ENCODE measurements at places on chromosomes 11 and 22.

DNA sequence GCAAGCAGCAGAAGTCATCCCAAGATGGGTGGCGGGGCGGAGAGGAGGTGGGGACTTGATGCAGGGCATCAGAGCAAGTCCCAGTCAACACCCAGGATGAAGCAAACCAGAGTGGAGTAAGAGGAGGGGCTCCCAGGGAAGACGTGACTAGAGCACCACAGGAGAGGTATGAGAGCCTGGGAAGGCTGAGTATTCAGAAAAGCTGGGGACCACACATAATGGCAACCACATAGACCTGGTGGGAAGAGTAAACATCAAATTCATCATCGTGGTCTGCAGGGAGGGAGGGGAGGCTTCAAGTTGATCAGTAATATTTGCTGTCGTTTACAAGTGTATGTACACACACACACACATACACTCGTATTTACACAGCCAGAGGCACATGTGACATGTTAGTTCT, 60.7 kb upstream of the CLTCL1 start:
- no peak for DNase-seq

DNA sequence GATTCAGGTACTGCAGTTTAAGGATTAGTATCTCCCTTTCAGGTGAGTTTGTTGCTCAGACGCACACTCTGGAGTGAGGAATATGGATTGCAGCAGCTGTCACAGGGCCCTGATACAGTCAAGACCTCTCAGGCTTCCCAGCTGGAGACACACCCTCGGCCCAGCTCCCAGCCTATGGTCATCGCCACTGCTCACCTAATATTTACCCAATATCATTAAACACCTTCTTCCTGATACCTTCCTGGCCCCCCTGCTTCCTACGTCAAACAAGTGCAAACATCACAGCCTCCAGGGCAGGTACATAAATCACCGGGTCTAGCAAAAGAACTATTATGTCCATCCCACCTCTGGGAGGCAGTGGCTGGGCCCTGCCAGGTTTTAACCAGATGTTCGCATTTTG, 213.3 kb downstream of the MN1 start:
- no peak for DNase-seq

- DNase-seq, result no peak
Observed at GRCh38 chr22:20185750-20186149, 34.9 kb upstream of the CCDC188 start.

DNA sequence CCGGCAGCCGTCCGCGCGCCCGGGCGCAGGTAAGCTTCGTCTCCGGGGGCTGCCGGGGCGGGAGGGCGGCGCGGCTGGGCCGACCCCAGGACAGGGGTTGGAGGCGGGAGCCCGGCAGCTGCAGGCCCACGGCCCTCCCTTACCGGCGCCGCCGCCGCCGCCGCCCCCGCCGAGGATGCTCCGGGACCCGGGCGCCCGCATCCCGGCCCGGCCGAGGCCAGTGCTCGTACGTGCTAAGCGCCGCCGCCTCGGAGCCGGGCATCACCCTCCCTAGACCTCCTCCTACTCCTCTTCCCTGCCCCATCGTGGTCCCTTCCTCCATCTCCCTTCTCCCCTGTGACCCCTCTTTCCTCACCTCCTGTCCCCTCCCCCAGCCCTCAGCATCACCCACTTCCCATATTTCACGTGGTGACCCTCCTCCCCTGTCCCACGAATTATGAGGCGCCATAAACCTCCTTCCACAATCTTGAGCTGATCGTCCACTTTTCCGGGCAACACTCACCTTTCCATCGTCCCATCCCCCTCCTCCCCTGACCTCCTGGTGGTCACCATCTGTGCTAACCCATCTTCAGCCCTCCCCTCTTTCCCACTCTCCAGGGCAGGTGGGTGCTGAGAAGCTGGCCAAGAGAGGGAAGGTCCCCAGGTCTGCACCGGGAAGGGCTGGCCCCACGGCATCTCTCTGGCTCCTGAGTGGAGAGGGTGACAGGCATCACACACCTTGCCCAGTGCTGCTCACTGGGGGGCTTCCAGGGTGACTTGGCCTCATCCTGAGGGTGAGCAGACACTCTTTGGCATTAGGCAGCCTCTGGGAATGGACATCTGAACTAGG, 612 bp downstream of the ASPHD2 start:
- peak; percentile 19 for DNase-seq

DNA sequence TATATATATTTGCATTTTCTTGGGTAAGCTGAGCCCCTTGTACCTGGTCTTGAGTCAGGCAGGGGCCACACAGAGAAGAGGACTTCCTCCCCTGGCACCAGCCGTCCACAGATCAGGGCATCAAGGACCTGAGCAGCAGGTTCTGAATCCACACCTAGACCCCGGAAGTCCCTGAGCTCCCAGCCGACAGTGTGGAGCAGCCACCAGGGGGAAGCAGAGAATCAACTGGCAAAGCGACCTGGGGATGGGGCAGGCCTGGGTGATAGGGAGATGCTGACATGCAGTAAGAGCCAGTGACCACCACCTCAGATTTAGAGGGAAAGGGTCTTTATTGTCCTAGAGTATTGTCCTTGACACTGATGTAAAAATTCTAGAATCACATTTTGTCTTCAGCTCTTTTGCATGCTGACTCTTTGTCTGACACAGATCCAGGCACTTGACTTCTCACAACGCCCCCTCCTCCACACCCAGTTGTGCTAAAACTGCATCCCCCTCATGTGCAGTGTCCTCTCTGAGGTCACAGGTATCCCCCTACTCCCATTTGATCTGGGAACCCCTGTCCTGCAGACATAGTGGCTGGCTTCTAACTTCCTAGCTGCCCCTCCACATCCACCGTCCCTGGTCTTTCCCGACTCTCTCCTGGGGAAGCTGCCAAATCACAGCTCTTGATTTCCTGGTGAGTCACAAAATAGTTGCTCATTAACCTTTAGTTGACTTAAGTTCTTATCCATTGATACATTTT, 109.3 kb downstream of the GGTLC2 start:
- peak; percentile 83 for DNase-seq

DNA sequence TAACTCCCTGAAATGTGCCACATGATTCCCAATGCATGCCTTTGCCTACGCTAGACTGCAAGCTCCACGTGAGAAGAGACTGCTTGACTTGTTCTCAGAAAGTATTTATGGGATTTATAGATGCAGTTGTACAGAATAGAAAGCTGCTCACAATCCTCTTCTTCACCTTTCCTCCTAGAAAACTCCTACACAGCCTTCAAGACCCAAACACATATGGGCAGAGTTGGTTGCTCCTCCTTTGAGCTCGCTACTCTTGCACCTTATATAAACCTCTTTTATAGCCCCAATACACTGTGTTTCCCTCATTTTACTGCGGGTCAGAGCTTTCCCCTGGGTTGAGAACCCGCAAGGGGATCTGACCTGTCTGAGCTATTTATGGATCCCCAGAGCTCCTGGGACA, 16.4 kb downstream of the C1QTNF6 start:
- no peak for DNase-seq

DNA sequence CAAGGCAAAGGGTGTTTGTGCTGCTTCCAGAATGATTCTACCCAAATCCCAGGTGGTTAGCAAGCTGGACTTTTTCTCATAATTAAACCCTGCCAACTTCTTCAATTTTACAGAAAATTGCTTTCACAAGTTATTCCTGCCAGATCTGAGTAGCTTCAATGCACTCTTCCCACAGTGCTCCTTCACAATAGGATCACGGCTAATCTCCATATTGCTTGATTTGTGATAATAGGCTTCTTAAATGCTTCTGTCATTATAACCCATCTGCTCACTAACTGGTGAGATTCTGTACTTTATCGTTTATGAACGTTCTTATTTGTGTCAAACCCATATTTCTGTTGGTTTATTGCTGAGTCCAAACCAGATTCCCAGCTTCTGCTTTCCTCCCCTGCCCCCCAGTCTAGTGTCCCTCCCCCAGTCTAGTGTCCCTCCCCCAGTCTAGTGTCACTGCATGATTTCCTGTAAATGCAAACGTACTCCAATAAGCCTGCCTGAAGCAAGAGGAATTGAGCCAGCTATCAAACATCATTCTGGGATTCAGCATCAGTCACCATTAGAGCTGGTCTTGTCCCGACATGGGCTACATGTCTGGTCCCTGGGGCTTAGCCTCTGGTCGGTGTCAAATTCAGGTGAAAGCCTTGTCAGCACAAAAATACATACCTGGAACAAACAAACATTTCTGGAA, 14.0 kb downstream of the MMP3 start:
- DNase-seq, result no peak

- no peak for DNase-seq
Observed at GRCh38 chr11:67616431-67617242, 9.9 kb downstream of the NDUFV1 start.

DNA sequence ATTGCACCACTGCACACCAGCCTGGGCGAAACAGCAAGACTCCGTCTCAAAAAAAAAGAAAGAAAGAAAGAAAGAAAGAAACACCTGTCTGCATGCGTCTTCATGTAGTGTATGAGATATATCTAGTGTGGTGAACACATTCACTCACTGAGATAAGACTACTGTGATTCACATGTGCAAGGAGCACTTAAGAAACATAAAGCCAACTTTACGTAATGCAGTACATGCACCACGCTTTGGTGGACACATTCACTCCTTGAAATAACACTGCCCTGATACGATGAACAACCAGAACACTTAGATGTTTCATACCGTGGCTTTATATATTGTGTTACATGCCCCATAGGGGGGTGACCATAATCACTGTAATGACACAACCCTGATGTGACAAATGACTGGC, 96.0 kb downstream of the MICAL3 start:
- no peak for DNase-seq

DNA sequence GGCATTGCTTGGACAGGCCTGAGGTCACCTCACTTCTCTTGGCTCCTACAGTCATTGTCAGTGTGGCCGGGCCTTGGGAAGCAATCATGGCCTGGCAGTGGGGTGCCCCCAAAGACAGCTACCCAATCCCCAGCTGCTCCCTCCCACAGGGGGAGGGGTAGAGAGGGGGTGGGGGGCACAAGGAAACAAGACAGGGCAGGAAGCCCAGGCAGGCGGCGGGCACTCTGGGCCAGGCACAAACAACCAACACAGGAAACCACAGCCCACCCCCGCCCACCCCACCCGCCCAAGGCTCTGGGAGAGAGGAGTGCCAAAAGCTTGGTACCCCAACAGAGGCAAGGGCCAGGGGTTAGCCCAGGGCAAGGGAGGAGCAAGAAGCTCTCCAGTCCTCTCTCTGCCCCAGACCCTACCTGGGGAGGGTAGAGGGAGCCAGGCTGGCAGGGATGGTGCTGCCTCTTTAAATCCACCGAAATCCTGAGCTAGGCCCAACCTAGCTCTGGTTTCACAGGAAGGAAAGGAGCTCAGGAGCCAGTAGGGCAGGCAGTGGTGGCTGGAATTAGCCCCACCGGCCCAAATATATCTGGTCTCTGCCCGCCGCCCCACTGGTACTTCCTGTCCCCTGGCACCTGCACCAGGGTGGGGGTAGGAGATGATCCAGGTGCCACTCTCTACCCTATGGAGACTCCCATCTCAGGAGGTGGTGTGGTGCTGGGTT, 12.2 kb downstream of the BCL9L start:
- no peak for DNase-seq

Data from WTC11 (cell line).